A673 (cell line): ENCODE measurements at places on chromosomes 6 and 20.

GRCh38 chr6:110930781-110931180, 27.7 kb upstream of the GTF3C6 start:
- H3K4me1 ChIP-seq, result no peaks in the 10 kb centered on the region
- H3K4me3 ChIP-seq, result no peak overlapping the region
- H3K36me3 ChIP-seq, result no peaks in the 10 kb centered on the region
- no peaks in the 10 kb centered on the region for H3K27me3 ChIP-seq

DNA sequence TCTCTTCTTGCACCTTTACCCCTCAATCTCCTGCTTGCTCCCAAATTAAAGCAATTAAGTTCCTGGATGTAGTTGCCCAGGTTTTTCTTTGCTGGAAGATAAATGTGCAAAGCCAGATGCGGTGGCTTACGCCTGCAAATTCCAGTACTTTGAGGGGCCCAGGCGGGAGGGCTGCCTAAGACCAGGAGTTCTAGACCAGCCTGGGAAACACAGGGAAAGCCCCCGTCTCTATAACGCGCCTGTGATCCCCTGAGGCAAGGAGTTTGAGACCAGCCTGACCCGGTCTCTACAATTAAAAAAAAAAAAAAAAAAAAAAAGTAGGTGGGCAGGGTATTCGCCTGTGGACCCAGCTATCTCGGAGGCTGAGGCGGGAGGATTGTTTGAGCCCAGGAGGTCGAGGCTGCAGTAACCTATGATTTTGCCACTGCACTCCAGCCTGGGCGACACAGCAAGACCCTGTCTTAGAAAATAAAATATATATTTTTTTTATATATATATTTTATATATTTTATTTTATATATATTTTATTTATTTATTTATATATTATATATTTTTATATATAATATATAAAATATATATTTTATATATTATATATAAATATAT, 461 bp upstream of the DCDC2 start:
- peaks cover 25% of the 10 kb centered on the region for H3K4me1 ChIP-seq
- H3K27ac ChIP-seq, result peak overlapping the region; percentile 88

DNA sequence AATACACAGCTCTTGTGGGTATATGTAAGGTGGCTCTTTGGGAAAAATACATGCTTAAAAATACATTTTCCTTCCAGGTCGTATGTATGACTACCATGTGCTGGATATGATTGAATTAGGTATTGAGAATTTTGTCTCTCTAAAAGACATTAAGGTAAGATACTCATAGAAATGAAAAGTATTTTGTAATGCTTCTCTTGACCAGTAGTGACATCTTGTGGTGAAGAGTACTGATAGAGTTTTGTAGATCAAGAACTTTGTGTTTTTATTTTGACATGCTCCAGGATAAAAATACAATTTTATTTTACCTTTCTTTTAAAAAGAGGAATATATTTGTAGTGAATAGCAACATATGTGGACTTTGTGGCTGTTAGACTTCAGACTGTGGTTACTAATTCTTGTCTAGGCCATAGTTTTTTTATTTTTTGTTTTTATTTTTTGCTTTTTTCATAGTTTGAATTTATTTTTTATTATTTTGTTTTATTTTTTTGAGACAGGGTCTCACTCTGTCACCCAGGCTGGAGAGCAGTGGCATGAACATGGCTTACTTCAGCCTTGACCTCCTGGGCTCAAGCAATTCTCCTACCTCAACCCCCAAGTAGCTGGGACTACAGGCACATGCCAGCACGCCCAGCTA, 17.9 kb downstream of the RPF2 start:
- no peaks in the 10 kb centered on the region for H3K27me3 ChIP-seq
- peaks cover 72% of the 10 kb centered on the region for H3K36me3 ChIP-seq
- peak; percentile 19 for DNase-seq
- H3K4me3 ChIP-seq, result no peak overlapping the region
- H3K27ac ChIP-seq, result no peak overlapping the region

DNA sequence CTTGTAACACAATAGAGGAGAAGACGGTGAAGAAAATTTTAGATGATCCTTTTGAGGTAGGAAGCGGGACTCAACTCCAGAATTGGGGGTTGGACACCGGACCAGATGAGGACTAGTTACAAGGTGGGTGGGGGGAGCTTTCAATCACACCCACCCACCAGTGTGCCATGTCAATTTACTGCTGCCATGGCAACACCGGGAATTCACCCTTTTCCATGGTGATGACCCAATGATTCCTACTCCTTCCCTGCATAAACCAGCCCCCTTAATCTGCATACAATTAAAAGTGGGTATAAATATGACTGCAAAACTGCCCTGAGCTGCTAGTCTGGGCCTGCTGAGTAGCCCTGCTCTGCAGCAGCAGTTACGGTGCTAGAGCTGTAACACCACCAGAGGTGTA, 14.7 kb downstream of the RAD21L1 start:
- H3K36me3 ChIP-seq, result no peaks in the 10 kb centered on the region
- no peaks in the 10 kb centered on the region for H3K4me1 ChIP-seq
- no peak overlapping the region for H3K4me3 ChIP-seq
- no peak for DNase-seq

- DNase-seq, result no peak
- no peaks in the 10 kb centered on the region for H3K27me3 ChIP-seq
- H3K36me3 ChIP-seq, result peaks cover 26% of the 10 kb centered on the region
- no peaks in the 10 kb centered on the region for H3K4me1 ChIP-seq
These were observed 23.8 kb downstream of the STK38 start for GRCh38 chr6:36523451-36523850.

DNA sequence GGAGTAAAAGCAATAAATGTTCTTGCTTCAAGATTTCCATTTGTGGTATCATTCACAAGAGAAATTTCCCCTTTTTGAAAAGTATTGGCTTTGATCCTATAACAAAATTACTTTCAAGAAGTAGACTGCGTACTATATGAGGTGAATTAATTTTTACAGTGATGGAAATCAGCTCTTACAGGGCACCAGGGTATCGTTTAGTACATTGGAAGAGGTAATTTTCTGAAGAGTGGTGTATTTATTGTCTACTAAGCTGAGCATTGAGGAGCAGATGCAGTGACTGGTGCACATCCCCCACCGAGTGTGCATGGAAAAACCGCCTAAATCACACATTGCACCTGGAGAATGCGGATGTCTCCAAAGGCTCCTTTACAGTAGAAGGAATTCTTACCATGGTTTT, 209.5 kb downstream of the SAMD5 start:
- no peaks in the 10 kb centered on the region for H3K36me3 ChIP-seq
- H3K27ac ChIP-seq, result no peak overlapping the region
- no peak overlapping the region for H3K4me3 ChIP-seq
- no peaks in the 10 kb centered on the region for H3K4me1 ChIP-seq
- DNase-seq, result no peak

DNA sequence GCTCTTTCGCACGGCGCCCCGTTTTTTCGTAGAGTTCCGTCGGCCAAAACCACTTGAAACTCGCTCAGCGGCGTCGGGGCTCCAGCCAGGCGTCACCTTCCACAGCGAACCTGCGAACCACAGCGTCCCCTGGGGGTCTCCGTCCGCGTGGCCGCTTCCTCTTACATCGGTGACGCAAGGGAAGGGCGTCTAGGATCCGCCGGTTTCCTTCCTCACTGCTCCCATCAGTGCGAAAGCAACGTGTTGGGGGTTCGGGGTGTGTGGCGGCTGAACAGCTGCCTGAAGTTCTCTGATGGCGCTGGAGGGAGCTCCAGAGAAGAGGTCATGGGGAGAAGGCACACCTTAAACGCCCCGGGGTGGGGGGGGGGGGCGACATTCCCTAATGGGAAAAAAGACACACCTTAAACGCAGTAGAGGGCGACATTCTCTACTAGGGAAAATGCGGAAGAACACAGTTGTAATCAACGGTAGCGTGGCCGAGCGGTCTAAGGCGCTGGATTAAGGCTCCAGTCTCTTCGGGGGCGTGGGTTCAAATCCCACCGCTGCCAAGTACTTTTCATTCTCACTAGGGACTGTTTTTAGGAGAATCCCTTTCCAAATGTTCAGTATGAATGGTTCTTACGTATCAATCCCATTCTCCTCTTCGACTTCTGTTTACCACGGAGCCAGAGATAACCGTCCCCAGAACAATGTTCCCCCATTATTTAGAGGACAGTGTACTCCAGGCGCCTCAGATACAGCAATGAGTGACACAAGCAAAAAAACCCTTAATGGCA, 16.4 kb downstream of the ZNF311 start:
- DNase-seq, result peak; percentile 94
- no peak overlapping the region for H3K27ac ChIP-seq
- no peaks in the 10 kb centered on the region for H3K27me3 ChIP-seq
- peak overlapping the region; percentile 51 for H3K4me3 ChIP-seq
- H3K36me3 ChIP-seq, result no peaks in the 10 kb centered on the region

GRCh38 chr6:45163952-45164766, 164.0 kb upstream of the RUNX2 start:
- no peaks in the 10 kb centered on the region for H3K27me3 ChIP-seq
- H3K27ac ChIP-seq, result no peak overlapping the region
- H3K4me1 ChIP-seq, result no peaks in the 10 kb centered on the region
- H3K36me3 ChIP-seq, result no peaks in the 10 kb centered on the region
- DNase-seq, result no peak

DNA sequence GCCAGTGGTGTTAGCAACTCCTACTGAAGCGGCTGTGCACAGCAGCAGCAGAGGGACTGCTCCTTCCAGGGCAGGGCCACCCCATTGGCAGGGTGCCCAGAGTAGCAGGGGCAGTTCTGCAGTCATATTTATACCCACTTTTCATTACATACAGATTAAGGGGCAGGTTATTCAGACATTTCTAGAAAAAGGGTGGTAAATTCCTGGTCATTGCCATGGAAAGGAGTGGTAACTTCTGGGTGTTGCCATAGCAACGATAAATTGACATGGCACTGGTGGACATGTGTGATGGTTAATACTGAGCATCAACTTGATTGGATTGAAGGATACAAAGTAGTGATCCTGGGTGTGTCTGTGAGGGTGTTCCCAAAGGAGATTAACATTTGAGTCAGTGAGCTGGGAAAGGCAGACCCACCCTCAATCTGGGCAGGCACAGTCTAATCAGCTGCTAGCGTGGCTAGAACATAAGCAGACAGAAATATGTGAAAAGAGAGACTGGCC, 45.0 kb downstream of the IYD start:
- H3K4me1 ChIP-seq, result peaks cover 42% of the 10 kb centered on the region
- H3K27me3 ChIP-seq, result no peaks in the 10 kb centered on the region
